ENCODE measurements at places on chromosomes 3 and 15.

GRCh38 chr15:36271048-36271447 is 308.4 kb upstream of the CDIN1 start:
- DNase-seq = no peak

- no peak for DNase-seq
These were observed 31.9 kb downstream of the AGTR1 start for GRCh38 chr3:148729476-148730055.

GRCh38 chr3:169348929-169349621 is 314.4 kb downstream of the MECOM start:
- DNase-seq = no peak

GRCh38 chr15:41013691-41014414 is 60.6 kb downstream of the CHAC1 start:
- DNase-seq = no peak

GRCh38 chr3:191398607-191399006 is 62.4 kb upstream of the PYDC2 start:
- DNase-seq = no peak

- DNase-seq = no peak
These were observed 5.6 kb downstream of the TIGIT start for GRCh38 chr3:114299421-114299820.

DNA sequence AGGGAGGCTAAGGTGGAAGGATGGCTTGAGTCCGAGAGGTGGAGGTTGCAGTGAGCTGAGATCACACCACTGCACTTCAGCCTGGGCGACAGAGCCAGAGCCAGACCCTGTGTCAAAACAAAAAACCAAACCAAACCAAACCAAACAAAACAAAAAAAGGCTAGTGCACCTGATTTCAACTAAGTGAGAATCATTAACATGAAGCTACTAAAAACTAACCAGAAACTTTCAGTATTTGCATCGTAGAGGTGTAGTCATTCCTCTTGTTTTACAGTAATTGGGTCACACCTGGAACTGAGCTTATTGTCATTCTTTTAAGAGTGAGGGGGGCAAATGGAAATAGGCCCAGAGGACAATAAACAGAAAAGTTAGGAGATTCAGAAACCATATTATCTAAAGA is 58.5 kb downstream of the ST6GAL1 start:
- no peak for DNase-seq

- no peak for DNase-seq
These were observed 83.1 kb downstream of the DNAJB8 start for GRCh38 chr3:128383316-128384235.

GRCh38 chr15:50071551-50072258 is 47.3 kb downstream of the ATP8B4 start:
- no peak for DNase-seq

DNA sequence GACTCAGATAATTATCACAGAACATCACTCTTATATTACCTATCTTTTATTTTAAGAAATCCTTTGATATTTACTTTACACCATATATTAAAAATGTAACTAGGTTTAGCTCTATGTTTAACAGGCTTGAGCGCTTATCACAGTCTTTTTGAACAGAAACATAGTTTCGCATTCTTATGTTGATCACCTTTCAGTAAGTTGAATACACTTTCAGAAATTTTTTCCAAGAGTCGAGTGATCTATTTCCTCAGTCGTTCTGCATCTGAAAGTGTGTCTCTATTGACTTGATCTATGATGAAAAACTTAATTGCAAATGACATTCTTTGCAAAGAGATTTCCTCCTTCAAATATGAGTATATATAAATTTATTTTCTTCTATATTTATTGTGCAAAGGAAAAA is 516.6 kb upstream of the KCNMB2 start:
- no peak for DNase-seq

GRCh38 chr3:57184526-57184925 is 15.3 kb downstream of the HESX1 start:
- no peak for DNase-seq

- no peak for DNase-seq
These were observed 439.5 kb downstream of the PDCD6IP start for GRCh38 chr3:34237946-34238345.

DNA sequence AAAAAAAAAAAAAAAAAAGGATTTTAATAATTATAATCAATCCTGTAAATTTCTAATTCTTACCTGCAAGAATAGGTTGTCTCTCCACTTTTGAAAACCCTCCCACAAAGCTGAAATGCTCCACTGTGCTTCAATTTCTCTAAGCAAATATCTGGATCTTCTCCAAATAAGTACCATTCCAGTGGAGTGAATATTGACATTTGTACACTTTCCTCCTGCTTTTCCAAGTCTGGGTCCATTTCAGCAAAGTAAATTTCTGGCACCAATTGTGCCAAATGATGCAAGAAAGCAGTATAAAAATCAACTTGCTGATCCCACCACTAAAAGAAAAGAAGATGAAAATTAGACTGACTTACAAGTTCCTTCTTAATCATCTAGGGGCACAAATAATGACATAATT is 19.9 kb downstream of the UBR1 start:
- no peak for DNase-seq

DNA sequence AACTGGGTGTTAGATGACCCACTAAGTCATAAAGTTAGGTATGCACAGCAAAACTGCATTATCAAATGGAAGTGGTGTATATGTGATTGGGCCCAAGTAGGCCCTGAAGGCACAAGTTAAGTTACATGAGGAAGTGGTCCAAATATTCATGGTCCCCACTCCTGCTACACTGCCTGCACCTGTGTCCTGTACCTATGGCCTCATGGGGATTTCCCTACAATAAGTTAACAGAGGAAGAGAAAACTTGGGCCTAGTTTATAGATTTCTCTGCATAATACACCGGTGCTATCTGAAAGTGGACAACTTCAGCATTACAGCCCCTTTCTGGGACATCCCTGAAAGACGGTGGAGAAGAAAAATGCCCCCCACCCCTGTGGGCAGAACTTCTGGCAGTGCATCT is 41.5 kb downstream of the STRIT1 start:
- DNase-seq = no peak

- DNase-seq = no peak
These were observed 55.7 kb upstream of the ACP3 start for GRCh38 chr3:132261506-132261905.

GRCh38 chr3:66486202-66486601 is 14.6 kb downstream of the LRIG1 start:
- no peak for DNase-seq

- DNase-seq = no peak
These were observed 128.2 kb upstream of the HES1 start for GRCh38 chr3:194007592-194008337.

DNA sequence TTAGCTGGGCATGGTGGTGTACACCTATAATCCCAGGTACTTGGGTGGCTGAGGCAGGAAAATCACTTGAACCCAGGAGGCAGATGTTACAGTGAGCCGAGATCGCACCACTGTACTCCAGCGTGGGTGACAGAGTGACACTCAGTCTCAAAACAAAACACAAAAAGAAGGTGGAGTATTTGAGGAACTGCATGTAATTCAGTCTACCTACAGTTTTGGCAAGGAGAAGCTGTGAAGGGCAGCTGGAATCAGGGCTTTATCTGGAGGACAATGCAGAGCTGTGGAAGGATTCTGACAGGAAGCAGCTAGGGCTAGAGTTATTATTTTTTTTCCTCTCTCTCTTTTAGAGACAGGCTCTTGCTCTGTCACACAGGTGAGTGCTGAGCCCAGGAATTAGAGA is 6.8 kb downstream of the H1-8 start:
- no peak for DNase-seq

DNA sequence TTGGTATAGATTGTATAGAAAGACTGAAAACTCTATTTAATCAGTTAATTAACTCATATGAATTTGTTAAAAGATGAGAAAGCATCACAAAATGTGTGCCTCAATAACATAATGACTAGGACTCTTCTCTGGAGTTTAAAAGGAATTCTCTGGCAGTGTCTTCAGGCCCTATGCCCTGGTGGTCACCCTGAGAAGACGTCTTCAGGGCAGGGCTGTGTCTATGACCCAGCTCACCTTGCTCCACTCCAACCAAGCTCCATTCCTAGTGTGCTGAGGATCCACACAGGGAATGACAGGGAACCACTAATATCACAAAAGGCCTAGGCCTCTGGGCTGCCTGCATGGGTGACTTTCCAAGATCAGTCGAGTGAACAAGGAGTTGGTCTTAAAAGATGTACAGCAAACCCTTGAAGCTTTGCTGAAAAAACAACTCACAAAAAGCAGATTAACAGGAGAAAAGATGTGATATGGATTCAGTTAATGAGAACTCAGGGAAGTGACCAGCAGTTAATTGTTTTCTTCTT is 156.6 kb downstream of the SNRK start:
- DNase-seq = no peak

- DNase-seq = no peak
These were observed 571 bp downstream of the FES start for GRCh38 chr15:90884719-90885431.

GRCh38 chr3:21056293-21056692 is 694.7 kb downstream of the ZNF385D start:
- no peak for DNase-seq

DNA sequence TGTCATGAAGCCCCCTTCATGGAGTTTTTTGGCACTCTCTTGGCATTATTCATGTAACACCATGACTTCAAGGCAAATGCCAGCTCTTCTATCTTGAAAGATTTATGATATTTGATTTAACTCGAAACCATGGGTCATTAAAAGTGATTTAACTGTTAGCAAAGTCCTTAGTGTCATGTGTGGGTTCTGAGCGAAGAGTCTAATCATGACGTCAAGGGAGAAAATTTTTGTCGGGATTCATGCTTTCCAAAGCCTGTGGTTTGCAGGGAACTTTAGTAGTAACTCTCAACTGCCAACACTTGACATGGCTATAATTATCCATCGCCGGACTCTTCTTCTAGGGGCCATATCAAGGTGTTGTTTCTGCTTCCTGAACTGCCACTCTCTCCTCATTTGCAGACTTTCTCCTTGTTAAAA is 11.5 kb downstream of the GXYLT2 start:
- no peak for DNase-seq

- no peak for DNase-seq
These were observed 20.6 kb upstream of the LCTL start for GRCh38 chr15:66586155-66586976.

- no peak for DNase-seq
These were observed 384.3 kb downstream of the MCTP2 start for GRCh38 chr15:94615688-94616087.

DNA sequence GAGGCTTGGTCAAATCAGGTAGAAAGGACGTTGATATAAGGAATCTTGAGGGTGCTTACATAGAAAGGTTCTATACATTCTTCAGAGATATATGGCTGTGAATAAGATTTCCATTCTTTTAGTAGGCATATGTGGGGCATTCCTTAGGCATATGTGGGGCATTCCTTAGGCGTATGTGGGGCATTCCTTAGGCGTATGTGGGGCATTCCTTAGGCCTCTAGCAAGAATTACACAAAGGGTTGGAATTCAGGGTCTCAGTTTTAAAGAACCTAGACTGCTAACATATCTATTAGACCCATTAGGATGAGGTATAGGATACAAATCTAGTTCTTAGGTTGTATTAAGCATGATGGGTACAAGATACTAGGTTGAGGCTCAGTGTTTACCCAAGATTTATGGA is 607.8 kb downstream of the SI start:
- no peak for DNase-seq

DNA sequence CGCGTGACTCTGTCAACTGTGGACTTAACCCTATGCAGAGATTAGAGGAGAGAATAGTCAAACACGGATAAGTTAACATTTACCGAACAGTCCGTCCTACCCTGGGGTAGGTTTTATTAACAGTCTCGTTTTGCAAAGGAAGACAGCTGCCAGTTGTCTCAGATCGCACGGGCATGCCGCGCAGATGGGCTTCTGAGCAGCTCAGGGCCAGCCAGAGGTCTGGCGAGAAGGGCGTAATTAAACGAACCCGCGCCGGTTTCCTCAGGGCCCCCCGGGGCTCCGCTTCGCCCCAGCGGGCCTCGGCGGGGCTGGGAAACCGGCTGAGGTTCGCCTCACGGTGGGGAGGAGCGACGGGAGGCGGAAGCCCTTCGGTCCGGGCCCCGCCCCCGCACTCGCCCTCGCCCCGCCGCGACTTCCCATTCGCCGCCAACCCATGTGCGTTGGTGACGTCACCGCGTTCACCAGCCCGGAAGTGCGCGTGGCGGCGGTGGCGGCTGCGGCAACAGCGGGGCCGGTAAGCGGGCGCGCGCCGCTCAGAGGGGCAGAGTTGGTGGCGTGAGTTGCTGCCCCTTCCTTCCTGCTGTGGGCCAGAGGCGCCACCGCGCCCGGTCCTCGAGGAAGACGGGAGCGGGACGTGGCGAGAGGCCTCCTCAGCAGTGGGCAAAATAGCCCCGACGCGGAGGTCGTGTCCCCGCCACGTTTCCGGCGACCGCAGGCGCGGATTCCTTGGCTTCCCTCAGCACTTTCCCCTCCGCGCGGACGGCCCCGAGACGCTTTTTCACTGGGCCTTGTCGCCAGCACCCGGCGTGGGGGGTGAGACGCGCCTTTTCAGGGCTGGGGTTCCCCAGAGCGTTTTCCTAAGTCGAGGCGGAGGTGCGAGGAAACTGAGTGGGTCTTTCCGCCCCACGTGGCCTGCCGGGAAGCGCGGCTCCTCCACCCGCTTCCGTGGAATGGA is at the start of gene TRNT1:
Gene TRNT1 (plus strand): TSS at position 464 of the 955 bp plus-strand sequence. CDS start 2,101 bp downstream, outside the sequence.
- DNase-seq = peak; percentile 94

DNA sequence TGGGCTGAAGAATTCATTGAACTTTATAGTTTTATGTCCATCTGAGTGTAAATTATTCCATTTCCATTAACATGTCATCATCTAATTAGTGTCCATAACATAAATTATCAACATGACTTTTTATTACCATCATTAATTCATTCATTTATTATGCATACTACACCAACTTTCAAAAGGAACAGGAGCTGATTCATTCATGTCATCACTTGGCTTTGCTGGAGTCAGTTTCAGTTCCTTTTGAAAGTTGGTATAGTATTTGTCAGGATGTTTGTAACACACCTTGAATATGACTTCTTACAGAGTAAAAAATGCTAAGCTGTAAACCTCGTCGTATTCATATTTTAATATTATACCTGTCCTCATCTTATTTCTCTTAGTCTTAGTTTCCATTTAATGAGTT is 298.0 kb upstream of the RBMS3 start:
- DNase-seq = no peak

DNA sequence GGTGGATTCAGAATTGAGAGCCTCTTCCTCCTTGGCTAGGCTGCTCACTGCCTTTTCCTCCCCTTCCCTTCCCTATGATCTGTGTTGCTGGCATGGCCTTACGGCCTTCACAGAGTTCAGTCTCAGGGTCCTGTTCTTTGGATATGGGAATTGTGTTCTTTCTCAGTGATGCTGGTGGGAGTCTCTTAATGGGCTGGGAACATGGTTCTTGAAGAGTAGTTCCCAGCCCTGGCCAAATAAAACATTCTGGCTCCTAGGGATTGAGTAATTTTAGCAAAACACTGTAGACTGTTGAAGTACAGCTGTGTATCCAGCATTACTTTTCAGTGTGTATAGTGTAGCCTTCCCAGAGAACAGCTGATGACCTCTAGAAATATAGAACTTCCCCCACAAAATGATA is 22.6 kb upstream of the FILIP1L start:
- no peak for DNase-seq

DNA sequence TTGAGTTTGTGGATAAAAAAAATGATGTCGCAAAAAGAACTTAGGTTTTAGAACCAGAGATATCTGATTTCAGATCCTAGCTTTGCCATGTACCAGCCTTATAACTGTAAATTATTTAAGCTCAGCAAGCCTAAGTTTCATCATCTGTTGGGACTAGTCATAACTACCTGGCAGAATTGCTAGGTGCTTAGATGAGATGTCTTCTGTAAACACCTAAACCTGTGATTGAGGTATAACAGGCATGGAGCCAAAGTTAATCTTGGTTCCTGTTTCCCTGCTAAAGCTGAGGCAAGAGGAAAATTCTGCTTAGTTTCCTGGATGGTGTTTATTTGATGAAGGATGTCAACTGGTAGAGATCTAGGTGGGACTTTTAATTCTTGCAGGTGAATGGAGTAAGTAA is 331.3 kb upstream of the RBMS3 start:
- DNase-seq = no peak

All from stimulated activated CD8-positive, alpha-beta memory T cell treated with anti-CD3 and anti-CD28 coated beads, Interleukin-4, amount 100 ng/mL, for 4 hours (primary cell).